CD14-positive monocyte (primary cell): ENCODE measurements at places on chromosomes 5 and 9.
A peak's percentile ranks its signal among the peaks of the same experiment; 100 is the strongest.

DNA sequence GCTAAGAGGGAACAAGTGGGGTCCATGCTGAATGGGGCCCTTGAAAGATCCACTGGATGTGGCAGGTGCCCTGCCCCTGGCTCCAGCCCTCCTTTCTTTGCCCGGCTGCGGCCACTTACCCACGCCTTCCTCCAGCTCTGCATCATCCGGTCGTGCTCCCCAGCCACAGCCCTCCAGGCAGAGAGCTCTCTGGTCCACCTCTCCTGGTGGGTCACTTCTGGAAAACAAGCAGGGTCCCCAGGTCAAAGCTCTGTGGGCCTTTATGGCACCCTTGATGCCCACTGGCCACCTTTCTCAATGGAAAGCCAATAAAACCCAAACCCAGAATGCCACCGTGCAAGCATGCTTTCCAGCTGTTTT, 45.0 kb downstream of the SECISBP2 start:
- no peak for DNase-seq

GRCh38 chr5:102262688-102263087, 33.4 kb downstream of the SLCO4C1 start:
- DNase-seq: no peak

- DNase-seq: no peak
Measured at GRCh38 chr5:39053189-39053588, 21.0 kb downstream of the RICTOR start.

DNA sequence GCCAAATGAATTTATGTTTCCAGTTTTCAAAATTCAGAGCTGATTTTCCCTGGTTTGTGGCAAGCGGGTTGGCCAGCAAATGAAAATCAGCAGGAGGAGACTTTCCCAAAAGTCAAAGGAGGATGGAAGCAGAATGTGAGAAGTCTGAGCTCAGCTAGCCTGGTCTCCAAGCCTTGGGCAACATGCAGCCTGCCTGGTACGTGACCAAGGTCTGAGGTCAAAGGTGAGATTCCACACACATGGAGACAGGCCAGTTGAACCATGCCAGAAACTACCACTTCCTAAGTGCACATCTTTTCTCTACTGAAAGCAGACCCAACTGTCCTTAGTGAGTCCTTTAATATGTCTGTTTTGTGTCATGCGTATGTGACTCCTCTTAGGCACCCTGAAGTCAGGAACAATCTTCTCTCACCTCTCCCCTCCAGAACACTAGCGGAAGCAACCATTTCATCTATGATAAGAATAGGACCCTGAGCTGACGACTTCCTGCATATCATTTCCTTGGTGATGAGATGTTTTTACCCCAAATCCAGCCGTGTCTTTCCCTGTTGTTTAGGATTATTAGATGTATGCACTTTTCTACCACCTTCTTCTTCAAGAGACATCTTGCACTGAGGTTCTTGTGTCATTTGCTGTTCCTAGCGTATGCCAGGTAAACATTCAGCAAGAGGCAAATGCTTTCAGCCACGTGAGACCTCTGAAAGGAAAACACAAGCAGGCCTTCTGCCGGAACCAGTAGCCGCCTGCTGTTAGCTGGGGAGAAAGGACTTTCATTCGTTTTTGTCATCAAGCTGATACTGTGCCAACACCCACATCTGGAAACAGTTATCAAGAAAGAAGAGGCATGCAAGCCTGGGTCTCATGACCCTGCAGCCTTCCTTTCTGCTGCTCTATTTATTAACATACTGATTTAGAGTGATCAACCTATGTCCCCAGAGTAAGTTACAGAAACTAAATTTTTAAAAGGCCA, 9.7 kb upstream of the TGFBI start:
- no peak for DNase-seq

GRCh38 chr9:134689321-134690181, 47.9 kb downstream of the COL5A1 start:
- peak; percentile 50 for DNase-seq

DNA sequence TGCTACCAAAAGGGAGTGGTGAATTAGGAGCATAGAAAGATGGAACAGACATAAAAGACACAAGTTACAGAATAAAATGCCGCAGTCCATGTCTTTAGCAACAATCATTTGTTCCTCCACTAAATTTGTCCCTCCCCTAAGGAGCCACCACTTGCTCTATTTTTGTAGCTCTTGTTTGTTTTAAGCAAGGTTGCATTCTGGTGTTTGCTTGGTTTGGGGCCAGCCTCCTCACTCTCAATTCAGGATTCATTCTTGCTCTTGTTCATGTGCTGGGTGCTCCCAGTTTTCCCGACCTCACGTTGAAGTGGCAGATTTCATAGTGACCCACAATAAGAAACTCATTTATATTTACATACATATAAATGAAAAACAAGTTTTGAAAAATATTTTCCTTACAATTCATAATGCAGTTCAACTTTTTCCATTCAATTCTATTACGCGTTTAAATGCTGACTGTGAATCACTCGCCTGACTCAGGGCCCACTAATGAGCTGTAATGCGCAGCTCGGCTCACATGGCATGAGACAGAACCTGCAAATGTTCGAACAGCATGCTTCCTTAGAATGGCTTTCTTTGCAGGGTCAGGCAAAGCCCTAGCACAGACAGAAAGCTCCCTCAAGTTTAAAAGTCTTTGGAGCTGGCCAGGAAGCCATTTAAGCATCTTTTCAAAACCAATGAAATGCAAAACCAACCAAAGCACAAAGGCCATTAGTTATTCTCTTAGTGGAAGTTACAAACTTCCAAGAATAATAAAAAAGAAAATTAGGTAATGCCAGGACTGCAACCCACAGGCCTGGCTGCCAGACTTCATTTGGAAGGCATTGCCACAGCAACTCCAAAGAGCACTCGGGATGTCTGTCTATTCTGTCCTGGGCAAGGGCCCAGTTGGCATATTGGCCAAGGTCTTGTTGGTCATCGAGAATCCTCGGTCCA, 41.7 kb downstream of the RETREG1 start:
- DNase-seq: no peak

- DNase-seq: no peak
Measured at GRCh38 chr5:22611327-22611726, 241.8 kb downstream of the CDH12 start.

DNA sequence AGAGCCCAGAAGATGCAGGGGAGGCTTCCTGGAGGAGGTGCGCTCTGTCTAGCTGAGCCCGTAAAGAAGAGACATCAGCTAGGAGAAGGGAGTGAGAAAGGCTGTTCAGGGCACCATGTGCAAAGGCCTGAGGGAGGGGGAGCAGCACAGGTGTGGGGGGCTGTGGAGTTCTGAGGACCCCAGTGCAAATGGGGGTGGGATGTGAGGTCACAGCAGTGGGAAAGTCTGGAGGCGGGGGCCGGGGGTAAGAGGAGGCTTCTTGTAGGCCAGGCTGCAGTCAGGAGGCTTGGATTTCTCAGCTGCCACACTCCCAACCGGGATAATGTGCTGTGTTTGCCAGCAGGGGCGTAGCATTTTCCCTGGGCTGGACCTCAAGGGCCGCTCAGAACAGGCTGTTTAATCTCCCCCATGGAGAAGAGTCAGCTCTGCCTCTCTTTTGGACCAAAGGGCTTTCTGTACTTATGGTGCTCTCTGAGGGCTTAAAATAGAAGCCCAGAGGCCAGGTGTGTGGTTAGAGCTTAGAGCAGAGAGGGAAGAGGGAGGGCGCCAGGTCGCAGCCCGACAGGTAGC, 5.7 kb downstream of the NEURL1B start:
- DNase-seq: no peak

- no peak for DNase-seq
Measured at GRCh38 chr5:58261605-58262004, 198.3 kb downstream of the PLK2 start.

DNA sequence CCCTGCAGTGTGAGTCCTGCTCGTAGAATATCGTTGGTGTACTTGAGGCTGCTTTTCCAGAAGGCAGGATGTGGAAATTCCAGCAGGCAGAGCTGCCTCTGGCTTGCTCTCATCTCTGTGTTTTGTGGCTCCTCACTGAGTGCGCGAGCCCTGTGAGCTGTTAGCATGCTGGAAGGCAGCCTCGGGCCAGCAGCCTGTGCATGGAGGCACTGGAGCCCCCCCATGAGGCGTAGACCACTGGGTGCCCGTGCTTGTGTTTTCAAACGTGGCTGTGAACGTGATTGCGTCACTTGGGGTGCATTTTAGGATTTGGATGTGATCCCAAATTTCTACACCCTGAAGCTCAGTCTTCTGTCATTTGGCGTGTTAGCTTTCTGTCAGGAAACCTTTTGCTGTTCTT, 3.2 kb downstream of the WDR5 start:
- DNase-seq: no peak

DNA sequence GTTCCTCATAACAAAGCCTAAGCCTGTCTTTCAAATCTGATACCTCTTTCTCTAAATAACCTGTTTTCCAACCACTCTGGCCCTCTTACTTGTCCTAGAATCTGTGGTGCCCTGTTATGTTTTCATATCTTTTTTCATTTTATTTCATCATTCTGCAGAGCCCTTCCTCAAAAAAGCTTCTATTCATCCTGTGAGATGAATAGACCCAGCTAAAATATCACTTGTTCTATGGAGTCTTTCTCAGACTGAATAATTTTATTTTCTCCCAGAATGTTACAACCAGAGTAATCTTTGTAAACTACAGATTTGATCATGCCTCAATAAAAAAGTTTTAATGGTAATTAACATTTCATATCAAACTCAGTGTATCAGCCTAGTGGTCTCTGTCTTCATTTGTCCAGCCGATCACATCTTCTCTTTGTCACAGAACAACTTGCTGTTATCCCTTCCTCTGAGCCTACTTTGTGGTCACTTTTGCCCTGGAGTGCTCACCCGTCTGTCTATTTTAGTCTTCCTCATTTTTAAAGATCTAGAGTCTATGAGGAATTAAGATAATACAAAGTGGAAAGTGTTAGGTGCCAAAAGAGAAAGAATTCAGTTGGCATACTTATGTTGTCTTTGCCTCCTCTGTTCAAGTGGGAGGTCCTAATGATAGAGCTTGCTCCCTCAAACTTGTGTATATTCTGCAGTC, 77.8 kb downstream of the ZCCHC7 start:
- DNase-seq: peak; percentile 17

DNA sequence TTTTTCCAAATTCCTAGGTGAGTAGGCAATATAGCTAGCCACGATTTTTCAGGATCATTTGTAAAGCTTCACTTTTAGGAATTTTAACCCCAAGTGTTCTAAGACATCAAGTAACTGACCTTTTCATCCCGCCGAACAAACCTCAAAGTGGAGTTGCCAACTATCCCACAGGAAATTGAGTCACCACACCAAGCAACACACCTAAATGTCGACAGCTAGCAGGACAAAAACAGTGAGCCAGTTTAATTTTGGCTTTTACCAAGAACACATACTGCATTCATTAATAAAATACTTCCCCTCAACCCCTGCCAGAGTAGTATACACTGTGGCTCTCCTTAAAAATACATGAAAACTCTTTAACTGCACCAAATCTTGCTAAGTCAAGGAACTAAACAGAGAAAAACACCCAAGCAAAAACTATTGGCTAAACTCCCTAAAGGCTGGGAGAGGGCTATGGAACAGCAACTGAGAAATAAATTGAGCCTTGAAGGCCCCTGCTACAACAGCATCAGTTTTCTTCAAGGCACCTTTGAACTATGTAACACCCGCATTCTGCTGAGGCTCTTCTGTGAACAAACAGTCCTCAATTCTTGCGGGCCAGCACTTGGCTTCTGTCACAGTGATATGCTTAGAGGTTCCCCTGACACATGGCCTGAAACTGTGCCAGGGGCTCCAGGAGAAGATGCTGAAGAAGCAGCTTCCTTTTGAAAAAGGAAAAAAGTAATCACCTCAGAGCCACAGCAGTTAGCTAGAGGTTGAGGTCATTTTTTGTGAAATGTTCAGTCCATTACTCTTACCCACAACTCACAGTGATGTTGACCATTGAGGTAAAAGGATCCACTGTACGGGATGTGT, 459.6 kb downstream of the RAB3C start:
- no peak for DNase-seq
